ENCODE measurements at places on chromosomes 16 and 17.

- DNase-seq, result peak; percentile 75
Measured at GRCh38 chr16:89863741-89864526, 9.5 kb upstream of the TCF25 start.

GRCh38 chr17:80361495-80362220, 53.3 kb upstream of the ENDOV start:
- DNase-seq, result no peak

DNA sequence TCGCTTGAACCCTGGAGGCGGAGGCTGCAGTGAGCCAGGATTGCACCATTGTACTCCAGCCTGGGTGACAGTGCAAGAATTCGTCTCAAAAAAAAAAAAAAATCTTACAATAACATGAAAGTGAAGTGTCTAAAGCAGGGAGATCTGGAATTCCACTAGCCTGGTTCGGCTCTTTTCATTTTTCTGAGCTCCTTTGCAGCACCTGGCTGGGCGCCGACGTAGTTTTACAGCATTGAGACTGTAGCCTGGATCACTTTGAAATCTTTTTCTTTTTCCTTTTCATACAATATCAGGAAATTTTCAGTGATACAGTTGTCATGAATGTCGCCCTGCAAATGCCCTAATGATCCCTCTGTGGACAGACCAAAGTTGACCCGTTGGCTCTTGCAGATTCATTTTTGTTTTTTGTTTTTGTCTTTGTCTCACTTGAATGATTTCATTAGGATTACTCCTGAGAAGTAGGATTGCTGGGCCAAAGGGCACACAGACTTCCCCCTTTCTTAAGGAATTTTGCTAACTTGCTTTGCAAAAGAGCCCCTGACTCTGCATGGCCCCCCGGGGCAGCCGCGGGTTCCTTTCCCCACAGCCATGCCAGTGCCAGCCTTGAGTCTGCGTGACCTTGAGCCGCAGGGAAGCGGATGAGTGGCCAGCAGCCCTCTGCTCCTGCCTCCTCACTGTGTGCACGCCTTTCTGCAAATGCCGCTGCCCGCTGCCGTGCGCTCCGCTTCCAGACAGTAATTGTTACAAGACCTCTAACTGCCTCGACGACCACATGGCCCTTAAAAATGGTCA, 28.0 kb downstream of the CRISPLD2 start:
- no peak for DNase-seq

GRCh38 chr16:79339863-79340262, 260.7 kb downstream of the MAF start:
- no peak for DNase-seq

DNA sequence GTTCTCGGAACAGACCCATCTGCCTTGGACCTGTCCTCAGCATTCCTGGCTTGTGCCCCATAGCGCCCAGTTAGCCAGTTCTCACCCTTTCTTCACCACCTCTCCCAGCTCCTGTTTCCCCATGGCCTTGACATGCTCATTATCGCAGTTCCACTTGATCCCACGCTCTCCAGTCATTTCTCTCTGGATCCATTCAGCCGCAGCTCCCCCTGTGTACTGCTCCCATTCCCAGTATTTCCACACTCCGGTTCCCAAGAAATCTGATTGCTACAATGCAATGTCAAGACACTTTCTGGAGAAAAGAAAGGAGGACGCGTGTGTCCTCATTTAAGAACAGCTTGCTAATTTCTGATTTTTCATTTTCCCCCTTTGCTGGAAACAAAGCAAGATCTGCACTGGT, 55.4 kb downstream of the TMEM186 start:
- DNase-seq, result no peak

- no peak for DNase-seq
Measured at GRCh38 chr16:24049113-24049512, 207.0 kb upstream of the CACNG3 start.

DNA sequence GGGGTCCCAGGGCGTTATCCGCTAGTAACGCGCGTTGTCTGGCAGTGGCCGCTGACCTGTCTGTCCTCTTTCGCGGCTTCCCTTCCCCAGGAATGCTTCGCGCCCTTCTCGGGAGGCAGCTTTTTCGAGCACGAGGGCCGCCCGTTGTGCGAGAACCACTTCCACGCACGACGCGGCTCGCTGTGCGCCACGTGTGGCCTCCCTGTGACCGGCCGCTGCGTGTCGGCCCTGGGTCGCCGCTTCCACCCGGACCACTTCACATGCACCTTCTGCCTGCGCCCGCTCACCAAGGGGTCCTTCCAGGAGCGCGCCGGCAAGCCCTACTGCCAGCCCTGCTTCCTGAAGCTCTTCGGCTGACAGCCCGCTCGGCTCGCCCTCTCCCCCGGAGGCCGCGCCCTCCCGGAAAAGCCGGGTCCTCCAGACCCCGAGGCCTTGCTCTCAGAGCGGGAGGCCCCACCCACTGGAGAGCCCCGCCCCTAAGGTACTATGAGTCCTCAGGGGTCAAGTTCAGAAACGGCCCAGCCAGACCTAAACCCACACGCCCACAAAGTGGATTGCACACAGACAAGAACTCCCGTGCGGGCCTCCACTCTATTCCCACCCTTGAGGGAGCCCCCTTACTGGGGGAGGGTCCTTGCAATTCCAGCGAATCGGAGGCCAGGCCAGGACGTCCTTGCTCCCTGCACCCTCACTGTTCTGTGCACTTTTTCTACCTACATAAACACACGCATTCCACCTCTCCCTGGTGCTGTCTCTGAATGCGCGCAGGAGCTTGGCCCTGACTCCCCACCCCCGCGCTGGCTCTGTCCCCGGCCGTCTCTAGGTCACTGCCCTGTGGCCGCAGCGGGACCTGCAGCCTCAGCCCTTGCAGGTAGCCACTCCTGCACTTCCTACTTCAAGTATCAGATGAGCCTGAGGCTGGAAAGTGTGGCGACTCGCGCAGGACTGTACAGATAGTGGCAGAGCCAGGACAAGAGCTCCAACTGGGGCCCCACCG, 5.4 kb upstream of the SLC5A2 start:
- DNase-seq, result peak; percentile 77

GRCh38 chr17:17859909-17860765, 23.4 kb upstream of the SREBF1 start:
- peak; percentile 79 for DNase-seq

DNA sequence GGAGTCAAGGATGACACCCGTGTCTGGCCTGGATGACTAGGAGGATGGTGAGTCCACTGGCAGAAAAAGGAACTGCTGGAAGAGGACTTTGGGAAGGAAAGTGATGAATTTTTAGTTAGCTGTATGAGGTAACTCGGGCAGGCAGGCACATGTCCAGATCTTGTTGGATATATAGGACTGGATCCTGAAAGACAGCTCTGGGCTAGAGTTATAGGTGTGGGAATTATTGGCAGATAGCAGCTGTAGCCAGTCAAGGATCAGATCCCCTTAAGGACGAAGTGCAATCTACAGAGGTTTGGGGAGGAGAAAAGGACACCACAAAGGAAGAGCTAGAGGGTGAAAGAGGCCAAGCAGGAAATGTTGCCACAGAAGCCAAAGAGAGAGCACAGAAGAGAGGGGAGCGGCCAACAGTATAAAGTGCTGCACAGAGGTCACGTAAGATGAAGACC, 10.1 kb downstream of the CYB5D1 start:
- DNase-seq, result no peak

DNA sequence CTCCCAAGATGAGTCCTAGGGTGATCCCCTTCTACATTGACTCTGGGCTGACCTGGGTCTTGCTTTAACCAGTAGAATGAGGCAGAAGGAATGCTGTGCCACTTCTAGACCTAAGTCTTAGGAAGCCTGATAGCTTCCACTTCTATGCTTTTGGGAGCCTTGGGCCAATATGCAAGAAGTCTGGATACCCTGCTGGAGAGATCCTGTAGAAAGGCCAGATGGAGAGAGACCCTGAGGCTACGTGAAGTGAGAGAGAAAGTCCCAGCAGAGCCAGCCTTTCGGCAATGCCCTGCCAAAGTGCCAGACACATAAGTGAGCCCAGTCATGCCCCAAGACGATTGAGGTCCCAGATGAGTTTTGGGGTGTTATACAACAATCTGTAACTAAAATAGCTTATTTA, 1.7 kb downstream of the KRT222 start:
- DNase-seq, result no peak

- DNase-seq, result no peak
Measured at GRCh38 chr17:57809879-57810278, 40.0 kb downstream of the MRPS23 start.

DNA sequence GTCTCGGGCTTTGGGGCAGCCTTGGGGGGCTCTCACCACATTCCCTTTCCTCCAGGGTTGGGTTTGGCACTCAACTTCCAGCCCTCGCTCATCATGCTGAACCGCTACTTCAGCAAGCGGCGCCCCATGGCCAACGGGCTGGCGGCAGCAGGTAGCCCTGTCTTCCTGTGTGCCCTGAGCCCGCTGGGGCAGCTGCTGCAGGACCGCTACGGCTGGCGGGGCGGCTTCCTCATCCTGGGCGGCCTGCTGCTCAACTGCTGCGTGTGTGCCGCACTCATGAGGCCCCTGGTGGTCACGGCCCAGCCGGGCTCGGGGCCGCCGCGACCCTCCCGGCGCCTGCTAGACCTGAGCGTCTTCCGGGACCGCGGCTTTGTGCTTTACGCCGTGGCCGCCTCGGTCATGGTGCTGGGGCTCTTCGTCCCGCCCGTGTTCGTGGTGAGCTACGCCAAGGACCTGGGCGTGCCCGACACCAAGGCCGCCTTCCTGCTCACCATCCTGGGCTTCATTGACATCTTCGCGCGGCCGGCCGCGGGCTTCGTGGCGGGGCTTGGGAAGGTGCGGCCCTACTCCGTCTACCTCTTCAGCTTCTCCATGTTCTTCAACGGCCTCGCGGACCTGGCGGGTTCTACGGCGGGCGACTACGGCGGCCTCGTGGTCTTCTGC, 8.4 kb downstream of the SLC16A3 start:
- DNase-seq, result no peak

DNA sequence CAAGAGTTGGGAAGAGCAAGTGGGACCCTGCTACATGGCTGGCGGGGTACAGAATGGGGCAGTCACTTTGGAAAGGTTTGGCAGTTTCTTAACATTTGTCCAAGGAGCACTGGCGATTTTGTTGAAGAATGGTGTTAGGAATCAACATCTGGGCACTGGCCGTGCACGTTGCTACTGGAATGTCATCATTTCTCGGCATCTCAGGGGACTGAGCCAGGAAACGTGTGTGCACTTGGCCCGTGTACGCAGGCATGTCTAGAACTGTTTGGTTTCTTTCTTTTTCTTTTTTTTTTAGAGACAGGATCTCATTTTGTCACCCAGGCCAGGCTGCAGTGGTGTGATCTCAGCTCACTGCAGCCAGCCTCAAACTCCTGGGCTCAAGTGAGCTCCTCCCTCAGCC, 17.3 kb upstream of the FOXK2 start:
- DNase-seq, result no peak

DNA sequence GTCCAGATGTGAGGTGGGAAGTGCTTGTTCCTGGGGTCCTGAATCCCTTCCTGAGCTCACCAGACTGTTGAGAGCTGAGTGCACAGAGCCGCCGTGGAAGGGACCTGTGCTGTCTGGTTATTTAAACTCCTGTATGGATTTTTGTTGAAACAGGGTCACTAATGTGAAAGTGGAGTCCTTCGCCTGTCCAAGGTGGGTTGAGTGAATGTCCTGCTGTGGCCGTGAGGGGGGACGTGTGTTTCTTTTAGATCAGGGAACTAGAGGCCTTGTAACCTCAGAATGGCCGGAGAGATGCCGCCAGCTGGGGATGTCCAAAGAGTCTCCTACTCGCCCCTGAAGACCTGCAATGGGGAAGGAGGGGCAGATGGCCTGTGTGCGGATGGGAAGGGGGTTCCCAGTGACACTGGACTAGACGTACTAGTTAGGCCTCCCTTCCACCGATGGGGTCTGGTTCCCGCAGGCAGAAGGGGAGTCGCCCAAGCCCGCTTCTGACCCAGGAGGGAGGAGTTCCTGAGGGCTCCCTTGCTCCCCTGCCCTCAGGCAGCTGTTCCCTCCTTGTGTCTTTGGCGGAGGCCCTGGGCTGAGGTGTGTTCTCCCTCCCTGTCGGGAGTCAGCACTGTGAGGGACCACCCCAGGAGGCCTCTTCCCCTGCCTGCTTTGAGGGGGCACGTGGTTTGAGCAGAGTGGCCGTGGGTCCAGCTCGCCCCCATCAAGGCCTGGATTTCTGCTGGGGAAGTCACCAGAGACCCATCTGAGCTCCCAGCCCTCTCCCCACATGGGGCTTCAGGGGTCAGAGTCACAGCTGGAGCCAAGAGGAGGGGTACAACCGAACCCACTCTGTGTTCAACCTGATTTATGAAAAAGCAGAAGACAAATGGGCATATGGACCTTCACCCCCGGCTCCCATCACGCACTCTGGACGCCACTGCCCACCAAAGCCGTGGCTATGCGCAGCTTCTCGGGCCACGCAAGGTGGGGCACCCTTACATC, 30.9 kb downstream of the OR1D5 start:
- DNase-seq, result no peak

DNA sequence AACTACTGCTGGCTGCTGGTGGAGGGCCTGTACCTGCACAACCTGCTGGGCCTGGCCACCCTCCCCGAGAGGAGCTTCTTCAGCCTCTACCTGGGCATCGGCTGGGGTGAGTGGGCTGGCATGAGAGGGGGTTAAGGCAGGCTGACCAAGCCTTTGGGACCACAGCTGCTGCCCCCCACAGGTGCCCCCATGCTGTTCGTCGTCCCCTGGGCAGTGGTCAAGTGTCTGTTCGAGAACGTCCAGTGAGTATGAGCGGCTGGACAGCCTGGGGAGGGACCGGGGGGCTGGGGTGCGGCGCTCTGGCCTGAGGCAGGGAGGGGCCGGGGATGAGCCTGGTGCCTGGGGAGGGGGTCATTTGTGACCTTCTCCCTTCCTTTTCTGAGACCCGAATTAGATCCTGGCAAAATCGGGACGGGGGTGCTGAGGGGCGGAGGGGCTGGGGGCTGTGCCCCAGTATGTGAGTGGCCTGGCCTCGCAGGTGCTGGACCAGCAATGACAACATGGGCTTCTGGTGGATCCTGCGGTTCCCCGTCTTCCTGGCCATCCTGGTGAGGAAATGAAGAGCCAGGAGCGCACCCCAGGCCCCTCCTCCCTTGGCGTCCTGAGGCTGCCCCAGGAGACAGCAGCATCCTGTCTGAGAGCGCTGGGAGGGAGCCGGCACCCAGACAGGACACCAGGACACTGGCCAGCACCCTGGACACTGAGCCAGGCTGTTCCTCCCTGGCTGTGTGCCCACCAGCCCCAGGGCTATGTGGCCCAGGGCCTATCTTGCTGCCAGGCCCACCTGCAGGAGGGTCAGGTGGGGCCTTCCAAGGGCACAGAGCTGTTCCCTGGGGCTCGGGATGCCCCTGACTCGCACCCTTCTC, 8.0 kb downstream of the GCGR start:
- no peak for DNase-seq

GRCh38 chr16:54135361-54136275, 151.0 kb downstream of the IRX3 start:
- DNase-seq, result no peak

All from GM20000 (cell line).